ENCODE measurements at places on chromosomes 1 and 21.
A peak's percentile ranks its signal among the peaks of the same experiment; 100 is the strongest.

GRCh38 chr1:180254854-180255253, 24.8 kb downstream of the LHX4 start:
- DNase-seq: no peak

GRCh38 chr1:56561227-56562019, 17.9 kb downstream of the PLPP3 start:
- no peak for DNase-seq

DNA sequence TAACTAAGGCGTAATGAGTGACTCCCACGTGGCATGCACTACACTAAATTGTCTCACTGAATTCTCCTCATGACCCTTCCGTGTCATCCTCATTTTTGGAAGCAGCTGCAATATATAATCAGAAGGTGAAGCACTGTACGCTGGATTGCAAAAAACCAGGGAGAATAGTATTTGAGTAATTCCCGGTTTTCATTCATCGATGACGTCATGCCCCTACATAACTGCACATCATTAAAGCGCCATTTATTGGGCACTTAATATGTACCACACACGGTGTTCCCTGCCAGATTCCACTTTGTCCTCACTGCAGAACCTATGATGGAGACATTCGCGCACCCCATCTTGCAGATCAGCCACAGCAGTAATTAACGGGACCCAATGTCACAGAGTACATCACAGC, 41.0 kb downstream of the DHRS3 start:
- DNase-seq: no peak

DNA sequence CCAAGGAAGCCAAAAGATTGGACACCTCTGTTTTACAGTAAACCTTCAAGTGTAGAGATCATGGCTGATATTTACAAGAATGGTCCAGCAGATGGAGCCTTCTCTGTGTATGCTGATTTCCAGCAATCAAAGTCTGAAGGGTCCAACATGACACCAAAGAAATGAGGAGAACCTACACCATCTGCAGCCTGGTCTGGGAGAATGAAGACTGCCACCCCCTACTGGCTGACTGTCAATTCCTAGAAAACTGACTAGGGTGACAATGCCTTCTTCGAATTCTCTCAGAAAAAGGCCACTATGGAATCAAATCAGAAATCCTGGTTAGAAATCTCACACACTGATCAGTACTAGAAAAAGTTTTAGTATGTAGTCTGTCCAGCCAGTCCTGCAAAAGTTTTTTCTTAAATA, 83.3 kb downstream of the CDC42BPA start:
- DNase-seq: peak; percentile 68

GRCh38 chr21:26958788-26959187, 8.1 kb downstream of the ADAMTS5 start:
- DNase-seq: no peak
